Mesenteric fat pad (tissue), 1 donor: ENCODE measurements at places on chromosomes 12 and 14. TPM values are rescaled to one million over a fixed set of nuclear protein-coding genes. Genes with fewer than 3 reads are reported as not detected.

Gene SLC38A4
- total RNA-seq: 0.45 TPM

Gene FGF6
- total RNA-seq: not detected

- DNase-seq: no peak
Measured at GRCh38 chr14:66444271-66444927, 41.8 kb upstream of the CCDC196 start.

- DNase-seq: no peak
Measured at GRCh38 chr14:38618514-38618913, 362.6 kb upstream of the CLEC14A start.

DNA sequence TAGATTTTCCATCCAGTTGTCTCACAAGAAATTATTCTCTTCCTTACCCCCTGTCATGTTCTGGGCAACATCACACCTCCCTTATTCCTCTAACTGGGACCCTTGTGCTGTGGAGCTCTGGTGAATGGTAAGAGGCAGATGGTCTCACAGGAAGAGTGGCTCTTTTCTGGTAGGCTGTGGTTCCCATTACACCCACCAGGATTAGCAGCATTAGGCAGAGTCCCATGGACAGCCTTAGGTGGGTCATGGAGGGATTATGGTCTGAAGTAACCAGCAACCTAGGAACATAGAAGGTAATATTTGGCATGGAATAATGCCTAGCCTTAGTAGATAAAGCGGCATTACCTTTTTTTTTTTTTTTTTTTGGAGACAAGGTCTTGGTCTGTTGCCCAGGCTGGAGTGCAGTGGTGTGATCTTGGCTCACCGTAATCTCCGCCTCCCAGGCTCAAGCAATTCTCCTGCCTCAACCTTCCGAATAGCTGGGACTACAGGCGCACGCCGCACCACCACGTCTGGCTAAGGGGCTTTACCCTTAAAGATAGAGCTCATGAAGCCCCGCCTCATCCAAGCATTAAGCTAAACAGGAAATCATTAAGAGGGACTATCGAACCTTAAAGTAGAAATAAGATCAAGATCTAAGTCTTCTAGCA is 4.0 kb downstream of the C14orf119 start:
- no peak for DNase-seq

DNA sequence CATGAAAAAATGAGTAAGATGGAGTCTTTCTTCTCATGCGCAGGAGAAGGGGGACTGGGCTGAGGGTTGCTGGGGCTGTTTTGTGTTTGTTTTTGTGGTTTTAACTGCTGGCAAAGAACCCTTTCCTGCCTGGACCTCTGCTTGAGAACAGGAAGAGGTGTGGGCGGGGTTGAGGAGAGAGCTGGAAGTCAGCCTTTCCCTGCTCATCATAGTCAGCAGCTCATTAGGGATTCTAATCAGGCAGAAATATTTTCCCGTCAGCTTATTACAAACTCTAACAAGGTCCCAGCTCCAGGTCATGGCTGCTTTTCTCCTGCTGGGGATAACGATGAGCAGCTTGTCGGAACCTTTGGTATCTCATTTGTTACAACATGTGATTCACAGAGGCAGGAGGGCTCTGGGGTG is 185.0 kb upstream of the NRXN3 start:
- DNase-seq: no peak

- no peak for DNase-seq
Measured at GRCh38 chr12:10726945-10727344, 3.8 kb upstream of the YBX3 start.

DNA sequence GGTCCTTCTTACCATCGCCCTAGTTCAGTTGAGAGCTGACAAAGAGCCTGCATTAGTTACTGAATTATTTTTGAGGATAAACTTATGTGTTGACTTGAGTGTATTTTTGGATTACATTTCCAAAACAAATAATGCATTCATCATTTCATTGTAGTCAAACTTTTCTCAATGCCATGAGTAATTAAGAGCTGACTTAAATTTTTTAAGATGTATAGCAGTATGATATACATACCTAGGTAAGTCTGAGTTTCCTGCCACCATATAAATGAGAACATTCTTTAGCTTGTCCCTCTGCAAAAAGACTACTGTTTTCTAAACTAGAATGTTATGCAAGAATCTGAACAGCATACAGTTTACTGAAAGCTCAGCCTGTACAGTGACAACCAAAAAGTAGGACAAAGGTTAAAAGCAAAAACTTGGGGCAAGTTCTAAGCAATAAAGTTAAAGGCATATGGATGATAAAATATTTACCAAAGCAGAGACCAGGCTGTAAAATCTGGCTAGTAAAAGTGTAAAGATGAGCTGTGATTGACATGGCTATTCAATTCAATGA is 82.1 kb upstream of the FERMT2 start:
- no peak for DNase-seq
